ENCODE measurements at places on chromosomes 6 and 20. TPM values are rescaled to one million over a fixed set of nuclear protein-coding genes. Genes with fewer than 3 reads are reported as not detected.

Gene GJE1
- not detected for total RNA-seq

Gene SPEF1
- 0.08 TPM for total RNA-seq

Gene SLC17A2
- total RNA-seq: not detected

Gene OPRM1
- total RNA-seq: not detected

Gene MACROD2
- total RNA-seq: 0.38 TPM

Gene MOXD1
- total RNA-seq: 81.2 TPM

Gene COL21A1
- total RNA-seq: 0.53 TPM

Gene EGFL8
- 0.75 TPM for total RNA-seq
